CD4-positive, alpha-beta T cell treated with Interleukin-4 for 1 hour (primary cell): ENCODE measurements at places on chromosomes 2 and 18.

GRCh38 chr2:226622484-226622883, 177.1 kb downstream of the IRS1 start:
- no peak for DNase-seq

- no peak for DNase-seq
These were observed 85.3 kb downstream of the LRRFIP1 start for GRCh38 chr2:237712477-237713377.

DNA sequence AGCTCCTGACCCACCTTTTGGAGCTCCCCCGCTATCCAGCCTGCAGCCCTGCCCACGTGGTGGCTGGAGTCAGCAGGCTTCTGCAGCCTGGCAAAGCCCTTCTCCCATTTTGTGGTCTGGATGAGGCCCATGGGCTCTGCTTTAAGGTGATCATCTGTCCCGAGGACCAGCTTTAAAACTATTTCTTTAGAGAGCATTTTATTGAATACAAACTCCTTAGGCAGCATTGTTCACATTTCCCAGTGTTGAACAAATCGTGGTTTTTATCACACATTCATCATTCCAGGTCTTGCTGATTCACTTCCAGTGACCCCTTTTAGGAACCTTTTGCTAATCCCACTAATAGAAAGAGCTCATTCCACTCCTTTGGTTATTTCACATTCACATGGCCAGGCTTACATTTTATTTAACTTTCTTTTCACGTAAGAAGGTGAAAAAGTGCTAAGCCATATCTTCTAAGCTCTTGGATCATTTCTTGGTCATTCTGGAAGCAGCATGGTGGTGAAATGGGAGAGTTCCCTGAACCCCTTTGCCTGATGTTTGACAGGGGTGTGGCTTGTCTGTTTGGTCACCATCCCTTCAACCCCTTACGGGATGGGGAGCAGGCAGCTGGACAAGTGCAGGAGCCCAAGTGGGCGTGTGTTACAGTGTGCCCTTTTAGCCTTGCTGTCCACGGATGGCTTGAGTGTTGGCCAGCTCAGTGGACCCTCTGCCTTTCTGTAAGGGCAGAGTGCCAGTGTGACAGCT, 80.4 kb upstream of the RAPGEF4 start:
- no peak for DNase-seq

GRCh38 chr18:41150316-41150715, 804.7 kb upstream of the PIK3C3 start:
- no peak for DNase-seq

DNA sequence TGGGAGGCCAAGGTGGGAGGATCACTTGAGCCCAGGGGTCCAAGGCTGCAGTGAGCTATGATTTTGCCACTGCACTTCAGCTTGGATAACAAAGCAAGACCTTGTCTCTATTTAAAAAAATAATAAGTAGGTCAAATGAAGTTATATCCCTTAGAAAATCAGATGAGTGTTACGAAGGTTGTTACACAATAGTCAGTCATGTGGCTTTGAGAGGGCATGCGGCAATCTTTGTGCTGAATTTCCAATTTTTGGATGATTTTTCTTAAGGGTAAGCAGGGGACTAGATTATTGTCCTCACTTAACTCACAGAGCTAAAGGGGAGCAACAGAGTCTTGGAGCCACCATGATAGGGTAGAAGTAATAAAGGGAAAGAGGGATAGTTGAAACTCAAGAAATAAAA, 71.8 kb downstream of the B3GNT2 start:
- DNase-seq, result no peak

DNA sequence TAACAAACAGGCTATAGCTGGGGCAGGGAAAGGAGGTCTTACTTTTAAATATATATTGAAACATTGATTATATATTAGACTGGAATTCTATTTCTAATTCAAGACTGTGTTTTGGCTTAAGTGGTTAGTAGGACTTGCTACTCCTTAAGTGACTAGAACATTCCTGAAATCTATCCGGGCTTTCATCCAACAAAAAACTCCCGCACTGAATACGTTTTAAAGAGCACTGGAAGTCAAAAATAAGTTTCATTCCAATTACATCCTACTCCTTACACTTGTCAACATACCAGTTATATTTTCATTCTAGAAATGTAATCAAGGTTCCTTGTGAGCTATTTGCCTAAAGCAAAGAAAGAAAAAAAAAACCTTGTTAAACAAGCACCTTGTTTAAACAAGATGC, 204.6 kb downstream of the SP3 start:
- no peak for DNase-seq

DNA sequence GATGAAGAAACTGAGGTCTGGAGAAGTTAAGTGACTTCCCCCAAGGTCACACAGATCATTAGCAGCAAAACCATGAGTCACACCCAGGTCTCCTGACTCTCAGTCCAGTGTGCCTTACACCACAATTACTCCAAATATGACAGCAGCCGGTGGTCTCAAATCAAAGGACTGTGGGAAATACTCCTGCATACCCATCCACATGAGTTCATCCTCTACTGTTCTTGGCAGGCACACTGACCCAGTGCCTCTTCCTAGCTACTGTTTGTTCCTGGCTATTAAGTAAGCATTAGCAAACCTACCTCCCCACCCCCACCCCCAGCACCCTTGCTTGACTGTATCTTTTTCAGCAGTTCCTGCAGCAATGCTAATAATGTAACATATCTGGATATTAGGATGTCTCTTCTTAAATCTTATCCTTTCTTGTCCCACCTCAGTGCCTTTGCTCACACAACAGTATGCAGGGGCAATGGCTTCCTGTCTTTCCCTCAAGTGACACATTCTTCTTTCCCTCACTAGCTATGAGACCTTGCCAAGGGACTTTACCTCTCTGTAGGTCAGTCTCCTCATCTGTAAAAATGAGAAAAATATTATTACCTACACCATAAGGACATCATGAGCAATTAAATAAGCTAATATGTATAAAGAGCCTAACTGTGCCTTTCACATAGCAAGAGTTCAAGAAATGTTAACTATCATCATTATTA, 46.2 kb downstream of the FAM98A start:
- DNase-seq, result no peak

DNA sequence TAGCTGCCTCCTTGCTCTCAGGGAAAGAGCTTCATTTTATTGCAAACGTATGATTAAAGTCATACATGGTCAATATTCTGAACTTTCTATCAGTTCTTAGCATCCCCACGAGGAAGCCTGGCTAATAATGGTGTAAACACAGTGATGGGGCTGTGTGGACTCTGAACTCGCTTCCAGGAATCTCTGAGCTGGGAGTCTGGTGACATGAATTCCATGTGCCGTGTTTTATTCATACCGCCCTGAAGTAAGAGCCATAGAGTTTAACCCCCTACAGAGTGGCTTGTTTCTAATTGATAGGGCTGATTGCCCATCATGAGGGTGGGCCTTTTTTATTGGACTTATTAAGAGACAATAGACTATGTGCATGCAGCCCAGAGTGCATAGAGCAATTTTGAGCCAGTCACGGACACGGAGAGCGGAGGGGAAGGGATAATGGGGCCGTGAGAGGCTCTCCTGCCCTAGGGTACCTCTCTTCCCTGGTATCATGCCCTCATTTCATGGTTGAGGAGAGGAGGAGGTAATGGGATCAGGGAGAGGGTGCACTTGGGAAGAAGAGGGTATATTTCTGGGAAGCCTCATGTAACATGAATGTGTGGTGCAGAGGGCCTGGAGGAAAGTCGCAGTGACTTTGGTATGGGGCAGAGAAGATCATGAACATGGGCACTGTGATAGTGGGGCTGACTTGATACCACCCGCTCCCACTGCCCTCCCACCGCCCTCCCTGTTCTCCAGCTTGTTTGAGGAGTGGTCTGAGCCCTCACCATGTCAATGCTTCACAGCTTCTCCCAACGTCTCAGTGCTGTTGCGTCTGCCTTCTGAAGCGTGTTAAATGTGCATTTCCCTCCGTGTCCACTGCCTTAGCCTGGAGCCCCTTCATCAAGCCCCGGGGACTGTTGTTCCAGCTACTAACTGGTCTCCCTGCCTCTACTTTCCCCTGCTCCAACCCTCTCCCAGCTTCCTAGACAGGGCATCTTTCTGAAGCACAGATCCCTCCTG, 73.2 kb downstream of the IL1R2 start:
- DNase-seq, result no peak

DNA sequence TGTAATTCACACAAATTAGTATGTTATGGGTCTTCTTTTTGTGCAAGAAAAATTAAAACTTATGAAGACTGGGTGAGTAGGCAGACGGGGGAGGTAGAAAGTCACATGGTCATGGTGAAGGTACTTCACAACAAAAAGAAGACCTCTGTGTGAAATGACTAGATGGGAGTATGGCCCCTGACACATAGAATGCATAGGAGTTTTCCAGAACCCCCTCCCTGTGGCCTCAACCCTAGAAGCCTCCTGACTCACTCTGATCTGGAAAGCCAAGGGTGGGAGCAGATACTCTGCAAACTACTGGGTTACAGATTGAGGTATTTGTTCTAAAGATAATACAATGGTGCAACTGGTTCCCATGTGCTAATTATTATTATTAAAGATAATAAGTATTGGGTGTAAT, 23.2 kb downstream of the SATB2 start:
- DNase-seq, result no peak

DNA sequence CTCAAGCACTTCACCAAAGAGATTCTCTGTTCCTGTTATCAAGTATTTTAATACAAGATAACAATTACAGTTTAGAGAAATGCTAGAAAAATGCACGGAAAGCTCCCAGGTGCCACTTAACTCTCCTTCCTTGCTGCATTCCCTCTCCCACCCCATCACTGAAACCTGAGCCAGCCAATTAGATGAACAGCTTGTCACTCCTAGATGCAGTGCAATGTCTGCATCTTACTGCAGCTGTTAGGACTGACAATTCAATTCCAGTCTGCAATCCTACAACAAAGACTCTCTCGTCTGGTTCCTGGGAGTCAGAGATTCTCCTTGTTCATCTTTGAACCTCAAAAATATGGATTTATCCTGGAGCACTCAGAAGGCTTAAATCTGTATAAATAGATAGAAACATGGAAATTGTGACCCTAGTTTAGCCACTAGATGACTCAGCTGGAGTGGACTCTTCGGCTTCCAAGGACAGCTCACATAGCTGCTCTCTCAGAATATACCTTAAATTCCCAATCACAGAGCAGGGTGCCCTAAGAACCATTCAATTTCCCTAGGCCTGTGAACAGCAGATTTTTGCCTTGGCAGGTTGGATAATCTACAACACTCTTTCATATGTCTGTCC, 311.1 kb downstream of the NRXN1 start:
- DNase-seq, result no peak

DNA sequence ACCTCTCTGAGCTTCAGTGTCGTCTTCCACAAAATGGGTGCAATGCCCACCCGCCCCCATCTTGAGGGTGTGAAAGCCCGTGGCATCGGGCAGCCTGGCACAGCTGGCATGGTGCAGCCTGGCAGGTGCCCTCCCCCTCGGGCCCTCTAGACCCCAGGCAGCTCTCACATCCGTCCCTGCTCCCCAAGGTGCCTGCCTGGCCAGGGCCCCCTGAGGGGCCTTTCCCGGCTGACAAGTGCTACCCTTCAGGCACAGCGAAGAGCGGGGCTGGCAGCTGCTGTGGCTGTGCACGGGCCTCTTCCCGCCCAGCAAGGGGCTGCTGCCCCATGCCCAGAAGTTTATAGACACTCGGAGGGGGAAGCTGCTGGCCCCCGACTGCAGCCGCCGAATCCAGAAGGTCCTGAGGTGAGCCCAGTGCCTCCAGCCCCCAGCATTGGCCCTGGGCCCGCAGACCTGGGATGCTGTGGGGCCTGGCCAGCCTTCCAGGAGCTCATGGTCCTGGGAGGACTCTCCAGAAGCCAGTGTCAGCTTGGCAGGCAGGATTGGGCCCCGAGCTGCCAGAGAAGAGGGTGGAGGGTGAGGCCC, 13.9 kb upstream of the GPR17 start:
- no peak for DNase-seq

DNA sequence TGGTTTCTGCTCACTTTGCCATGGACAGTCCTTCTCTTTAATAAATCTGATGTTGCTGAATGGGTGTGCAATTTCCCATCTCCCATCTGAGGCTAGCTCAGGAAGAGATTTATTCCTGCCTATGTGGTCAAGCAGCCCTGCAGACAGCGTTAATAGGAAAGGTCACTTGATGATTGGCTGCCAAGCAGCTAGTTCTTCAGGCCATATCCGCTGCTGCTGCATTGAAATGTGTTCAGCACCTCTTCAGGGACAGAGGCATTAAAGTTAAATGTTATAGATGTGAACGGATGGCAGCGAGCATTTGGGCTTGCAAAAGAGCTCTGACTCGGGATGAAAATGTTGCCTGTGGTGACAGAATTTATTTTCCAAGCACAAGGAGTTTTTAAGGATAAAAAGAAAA, 474.2 kb downstream of the PIK3C3 start:
- no peak for DNase-seq

GRCh38 chr2:100935372-100935752, 66.7 kb upstream of the RPL31 start:
- DNase-seq, result no peak

GRCh38 chr2:125874564-125874963, 781.4 kb upstream of the GYPC start:
- no peak for DNase-seq

DNA sequence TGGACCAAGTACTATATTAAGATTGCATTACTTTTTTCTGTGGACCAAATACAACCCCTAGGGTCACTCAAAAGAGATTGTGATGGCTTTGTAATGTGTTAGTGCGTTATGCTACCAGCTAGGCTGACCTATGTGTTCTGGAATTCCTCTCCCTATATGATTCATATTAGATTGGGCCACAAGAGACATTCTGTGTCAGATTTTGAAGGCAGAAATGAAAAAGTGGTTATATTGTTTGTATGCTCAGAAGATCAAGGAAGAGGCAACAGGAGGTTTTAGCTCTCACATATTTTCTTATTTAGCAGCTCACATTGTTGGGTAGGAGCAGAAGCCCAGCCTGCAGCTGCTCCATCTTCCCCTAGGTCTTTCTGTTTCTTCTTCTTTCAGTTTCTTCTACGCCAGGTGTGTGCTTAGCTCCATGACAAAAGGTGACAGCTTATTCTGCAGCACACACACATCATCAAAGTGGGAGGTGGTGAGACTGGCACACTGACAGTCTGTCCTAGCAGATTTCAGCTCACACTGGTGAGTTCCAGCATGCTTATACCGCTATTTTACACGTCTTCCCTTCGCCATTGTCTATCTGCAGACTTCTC, 156.8 kb upstream of the UBE2E3 start:
- no peak for DNase-seq

DNA sequence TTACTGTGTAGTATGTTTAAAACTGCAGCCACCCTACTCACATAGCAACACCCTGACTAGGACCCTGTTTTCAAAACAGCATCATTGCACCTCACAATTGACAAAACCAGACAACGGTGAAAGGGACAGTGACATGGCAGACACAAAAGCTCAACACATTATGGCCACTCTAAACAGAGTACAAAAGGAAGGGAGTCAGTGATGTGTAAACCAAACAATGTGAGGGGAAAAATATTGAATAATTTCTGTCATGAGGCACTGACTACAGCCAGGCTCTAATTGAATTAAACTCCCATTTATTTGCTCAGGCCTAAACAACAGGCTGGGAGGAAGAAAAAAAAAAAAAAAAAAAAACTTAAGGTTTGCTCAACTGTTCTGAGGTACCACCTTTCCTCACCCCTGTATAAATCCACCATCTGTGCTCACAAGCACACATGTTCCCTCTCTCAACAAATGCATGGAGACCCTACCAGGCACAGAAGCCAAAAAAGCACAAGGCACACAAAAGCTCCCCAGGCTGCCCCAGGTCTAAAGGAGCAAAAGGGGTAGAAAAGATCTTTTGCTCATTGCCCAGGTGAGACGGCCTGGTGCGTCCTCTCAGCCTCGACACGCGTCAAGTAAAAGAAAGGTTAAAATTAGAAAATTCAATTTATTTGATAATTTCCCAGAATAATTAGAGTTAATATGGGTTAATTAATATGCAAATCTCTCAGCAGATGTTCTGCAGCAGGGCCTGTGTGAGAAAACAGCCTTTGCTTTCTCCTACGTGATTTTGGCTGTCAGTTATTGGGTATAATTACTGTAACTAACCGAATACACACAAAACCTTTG, 80.9 kb downstream of the ZEB2 start:
- DNase-seq, result no peak
